ENCODE measurements at places on chromosomes 3 and 15.

DNA sequence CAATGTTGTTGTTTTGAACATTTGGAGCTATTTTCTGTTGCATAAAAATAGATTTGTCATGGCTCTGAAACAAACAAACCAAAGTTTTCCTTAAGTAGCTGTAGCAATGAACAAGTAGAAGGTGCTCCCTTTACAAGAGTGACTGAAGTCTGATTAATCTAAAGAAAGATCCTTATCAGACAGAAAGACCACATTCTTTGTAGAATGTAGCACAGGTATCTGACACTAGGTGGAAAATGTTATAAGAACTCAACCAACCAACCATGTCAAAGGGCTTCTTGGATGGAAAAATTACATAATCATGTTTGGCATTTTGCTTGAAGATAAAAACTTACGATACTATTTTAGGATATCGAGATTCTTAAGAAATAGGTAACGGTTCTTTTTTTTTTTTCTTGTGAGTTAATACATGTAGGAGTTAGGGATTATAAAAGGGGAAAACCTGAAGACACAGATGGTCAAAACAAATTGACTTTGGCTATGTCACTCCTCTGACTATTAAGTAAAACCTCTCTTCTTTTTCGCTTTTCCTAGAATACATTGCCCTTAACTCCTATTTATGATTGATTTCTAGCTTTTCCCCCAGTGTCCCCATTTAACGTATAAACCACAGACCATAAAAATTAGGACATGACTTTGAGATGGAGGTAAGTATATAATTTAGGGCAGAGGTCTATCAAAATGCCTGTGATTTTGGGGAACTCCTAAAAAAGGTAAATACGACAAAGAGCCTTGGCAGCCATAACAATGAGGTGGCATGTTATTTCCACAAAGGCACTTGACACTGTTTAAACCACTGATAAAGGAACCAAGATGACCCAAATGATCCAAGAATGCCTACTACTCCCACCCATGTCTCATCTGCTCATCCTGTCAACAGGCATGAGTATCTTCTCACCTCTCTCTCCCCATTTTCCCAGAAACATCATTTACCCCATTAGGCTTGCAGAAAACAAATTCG lies 72.0 kb downstream of the CCR4 start:
- no peak for DNase-seq

DNA sequence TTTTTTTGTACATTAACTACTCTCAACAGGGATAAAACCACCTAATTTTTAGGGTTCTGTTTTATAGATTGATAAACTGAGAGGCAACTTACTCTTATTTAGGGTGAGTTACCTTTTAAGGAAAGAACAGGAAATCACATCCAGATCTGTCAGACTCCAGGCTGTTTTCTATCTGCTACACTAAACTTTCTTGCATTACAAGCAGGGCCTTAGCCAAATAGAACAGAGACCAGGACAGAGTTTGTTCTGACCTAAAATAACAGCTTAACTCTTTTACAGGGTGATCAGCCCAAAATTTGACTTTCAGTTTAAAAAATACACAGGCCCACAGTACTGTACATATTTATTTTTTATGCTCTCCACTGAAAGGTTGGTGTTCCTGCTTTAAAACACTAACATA lies 38.6 kb downstream of the SGO1 start:
- DNase-seq, result no peak

DNA sequence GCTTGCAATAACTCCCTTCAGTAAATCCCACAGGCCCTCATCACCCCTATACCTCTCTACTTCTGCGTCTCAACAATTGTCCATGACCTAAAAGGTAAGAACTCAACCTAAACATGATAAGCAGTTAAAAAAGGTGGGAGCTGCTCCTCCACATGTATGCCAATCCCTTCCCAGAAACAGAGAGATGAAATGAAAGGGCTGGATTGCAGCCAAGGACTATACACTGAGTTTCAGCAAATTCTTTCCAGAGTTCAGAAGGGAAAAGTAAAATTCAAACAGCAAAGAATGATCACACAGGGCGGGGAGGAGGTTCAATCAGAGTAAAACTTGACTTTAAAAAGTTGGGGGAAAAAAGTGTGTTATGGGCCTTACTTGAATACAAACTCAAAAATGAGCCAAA lies 27.5 kb downstream of the PLOD2 start:
- DNase-seq, result no peak

- DNase-seq, result peak; percentile 32
These were observed 19.4 kb downstream of the RTP3 start for GRCh38 chr3:46517016-46517783.

- DNase-seq, result no peak
These were observed 11.7 kb downstream of the ABCC5 start for GRCh38 chr3:184005941-184006507.
